ENCODE measurements at places on chromosomes 6 and 20.

DNA sequence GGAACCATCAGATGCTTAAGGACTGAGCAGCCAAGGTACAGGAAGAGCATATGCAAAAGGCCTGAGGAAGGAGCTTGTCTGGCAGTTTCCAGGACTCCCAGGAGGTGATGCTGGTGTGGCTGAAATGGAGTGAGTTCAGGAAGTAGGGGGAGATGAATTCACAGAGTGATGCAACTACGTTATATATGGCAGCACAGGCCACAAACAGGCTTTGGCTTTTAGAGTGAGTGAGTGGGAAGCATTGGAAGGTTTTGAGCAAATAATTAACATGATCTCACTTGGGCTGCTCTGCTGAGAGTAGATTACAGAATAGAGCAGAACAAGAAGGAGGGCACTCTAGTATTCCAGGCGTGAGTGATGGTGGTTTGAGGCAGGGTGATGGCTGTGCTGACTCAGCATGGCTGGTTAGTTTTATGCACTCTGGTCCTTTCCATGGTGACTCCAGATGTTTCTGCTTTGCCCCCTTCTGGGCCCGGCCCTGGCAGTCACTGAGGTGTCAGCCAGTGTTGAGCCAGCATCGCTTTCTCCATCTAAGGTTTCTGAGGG, 6.5 kb downstream of the BTN2A2 start:
- no peak for DNase-seq

GRCh38 chr6:43454290-43454695, 1.1 kb downstream of the DLK2 start:
- no peak for DNase-seq

- DNase-seq: no peak
Observed at GRCh38 chr6:40442591-40442990, 144.6 kb downstream of the LRFN2 start.

GRCh38 chr6:39608652-39609345, 116.4 kb downstream of the KIF6 start:
- no peak for DNase-seq

DNA sequence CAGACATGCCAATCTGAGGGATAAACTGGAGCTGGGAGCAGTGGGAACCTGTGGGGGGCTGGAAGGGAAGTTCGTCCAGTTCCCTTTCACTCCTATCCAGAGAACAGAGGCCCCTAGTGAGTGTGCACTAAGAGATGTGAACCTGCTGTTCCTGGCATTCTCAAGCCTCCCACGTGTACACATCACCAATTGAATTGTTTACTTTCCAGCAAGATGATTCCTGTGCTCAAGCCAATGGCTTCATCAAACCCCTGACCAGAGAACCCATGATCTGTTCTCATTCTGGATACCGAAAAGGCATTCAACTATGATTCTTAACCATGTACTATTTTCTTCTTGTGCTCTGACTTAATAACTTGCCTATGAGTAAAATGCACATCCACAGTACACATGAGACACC, 10.2 kb upstream of the SLC22A3 start:
- no peak for DNase-seq

DNA sequence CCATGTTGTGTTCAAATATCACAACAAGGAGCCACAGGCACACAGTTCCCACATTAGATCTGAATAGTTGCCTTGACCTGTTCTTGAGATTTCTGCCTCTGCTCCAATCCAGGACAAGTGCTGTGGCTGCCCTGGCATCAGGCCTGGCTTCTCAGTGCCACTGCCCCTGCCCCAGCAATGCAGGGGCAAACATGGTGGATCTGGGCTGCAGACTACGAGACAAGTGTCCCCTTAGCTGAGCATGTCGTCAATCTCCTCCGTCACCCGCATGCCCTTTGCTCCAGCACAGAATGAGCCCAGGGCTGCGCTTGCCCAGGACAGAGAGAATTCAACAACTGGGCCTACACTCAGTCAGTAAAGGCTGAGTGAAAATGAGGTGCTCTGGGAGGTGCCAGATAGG, 201.6 kb downstream of the SYNDIG1 start:
- DNase-seq: no peak
